ENCODE measurements at places on chromosomes 3 and 15.

- no peak for DNase-seq
- H3K27ac ChIP-seq, result no peak overlapping the region
- H3K4me1 ChIP-seq, result no peaks in the 10 kb centered on the region
- no peaks in the 10 kb centered on the region for H3K27me3 ChIP-seq
Observed at GRCh38 chr3:132637590-132637989, 22.0 kb downstream of the ACAD11 start.

DNA sequence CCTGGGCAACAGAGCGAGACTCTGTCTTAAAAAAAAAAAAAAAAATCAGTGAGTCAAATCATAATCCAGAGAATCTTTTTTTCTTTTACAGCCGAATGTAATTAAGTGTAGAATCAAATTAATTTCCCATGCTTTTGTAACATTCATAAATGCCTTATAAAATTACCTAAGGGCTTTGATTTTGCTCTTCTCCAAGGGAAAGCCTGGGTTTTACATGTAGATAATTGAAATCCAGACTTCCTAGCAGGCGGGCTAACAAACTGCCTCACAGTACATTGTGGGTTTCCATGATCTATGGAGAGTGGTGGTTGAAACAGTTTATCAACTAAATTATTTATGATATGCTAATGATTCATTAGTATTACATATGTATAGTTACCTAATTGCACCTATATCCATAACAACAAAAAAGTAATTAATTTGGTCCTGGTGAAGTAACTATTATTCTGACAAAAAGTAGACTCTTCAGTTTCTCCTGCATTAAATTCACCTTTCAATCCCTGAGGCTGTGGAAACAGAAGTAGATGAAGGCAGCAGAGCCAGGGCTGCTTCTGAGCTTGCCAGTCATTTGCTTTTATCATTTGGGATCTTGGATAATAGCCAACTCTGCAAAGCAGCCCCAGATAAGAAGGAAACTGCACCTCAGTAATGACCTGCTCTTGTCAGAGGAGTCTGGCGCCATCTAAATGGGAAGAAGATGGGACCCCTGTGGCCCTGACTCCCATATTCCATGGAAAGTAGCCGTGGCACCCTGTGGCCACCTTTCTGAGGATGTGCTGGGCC is 9.5 kb downstream of the CCR9 start:
- no peak for DNase-seq
- H3K27ac ChIP-seq, result no peak overlapping the region
- peaks cover 6% of the 10 kb centered on the region for H3K36me3 ChIP-seq
- peaks cover 27% of the 10 kb centered on the region for H3K4me1 ChIP-seq
- H3K4me3 ChIP-seq, result no peak overlapping the region

GRCh38 chr3:166663194-166663593 is 716.9 kb downstream of the ZBBX start:
- no peaks in the 10 kb centered on the region for H3K27me3 ChIP-seq
- H3K4me3 ChIP-seq, result no peak overlapping the region
- no peaks in the 10 kb centered on the region for H3K4me1 ChIP-seq
- DNase-seq, result no peak
- H3K27ac ChIP-seq, result no peak overlapping the region
- no peaks in the 10 kb centered on the region for H3K36me3 ChIP-seq

- H3K4me3 ChIP-seq, result no peak overlapping the region
- H3K27ac ChIP-seq, result no peak overlapping the region
- no peak for DNase-seq
- no peaks in the 10 kb centered on the region for H3K27me3 ChIP-seq
- peaks cover 20% of the 10 kb centered on the region for H3K4me1 ChIP-seq
Observed at GRCh38 chr15:85335193-85335942, 45.0 kb upstream of the AKAP13 start.

- DNase-seq, result peak; percentile 39
- H3K36me3 ChIP-seq, result peaks cover 63% of the 10 kb centered on the region
- no peaks in the 10 kb centered on the region for H3K27me3 ChIP-seq
- H3K4me1 ChIP-seq, result peaks cover 26% of the 10 kb centered on the region
- no peak overlapping the region for H3K4me3 ChIP-seq
Observed at GRCh38 chr3:11300970-11301369, 28.8 kb downstream of the ATG7 start.

GRCh38 chr3:117450026-117450425 is 740.4 kb downstream of the TUSC7 start:
- no peak overlapping the region for H3K4me3 ChIP-seq
- DNase-seq, result no peak
- H3K4me1 ChIP-seq, result no peaks in the 10 kb centered on the region

- no peak overlapping the region for H3K4me3 ChIP-seq
- no peaks in the 10 kb centered on the region for H3K4me1 ChIP-seq
- H3K27me3 ChIP-seq, result peaks cover 3% of the 10 kb centered on the region
Observed at GRCh38 chr3:3264796-3265195, 85.3 kb upstream of the CRBN start.

DNA sequence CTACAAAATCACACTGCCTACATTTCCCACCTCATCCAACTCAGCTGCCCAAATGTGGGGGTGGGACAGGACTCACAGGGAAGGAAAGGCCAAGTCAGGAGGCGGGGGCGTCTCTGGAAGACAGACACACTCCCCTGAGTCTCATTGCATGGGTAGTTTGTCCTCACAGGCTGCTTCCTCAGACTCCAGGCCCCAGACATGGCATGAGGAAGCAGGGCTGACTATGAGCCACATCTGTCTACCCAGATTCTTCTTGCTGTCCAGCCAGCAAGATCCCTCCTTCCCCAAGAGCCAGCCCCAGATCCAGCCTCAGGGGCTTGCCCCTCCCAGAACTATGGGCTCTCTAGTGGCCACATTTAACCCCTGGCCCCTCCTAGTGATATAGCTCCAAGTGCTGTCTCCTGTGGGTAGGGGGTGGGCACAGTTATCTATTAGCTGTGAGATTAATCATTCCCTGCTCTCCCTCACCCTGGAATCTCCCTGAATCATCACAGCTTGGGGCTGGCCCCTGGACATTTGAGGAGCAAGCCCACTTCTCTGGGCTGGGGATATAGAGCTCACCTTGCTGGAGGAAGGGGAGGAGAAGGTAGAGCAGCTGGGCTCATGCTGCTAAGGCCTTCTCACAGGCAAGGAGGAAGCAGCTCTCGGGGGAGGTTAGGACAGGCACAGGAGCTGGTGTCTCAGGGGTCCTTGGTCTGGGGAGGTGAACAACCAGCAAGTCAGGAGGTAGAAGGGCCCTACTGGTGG is 2.1 kb upstream of the CCDC33 start:
- no peaks in the 10 kb centered on the region for H3K36me3 ChIP-seq
- H3K4me1 ChIP-seq, result no peaks in the 10 kb centered on the region
- H3K4me3 ChIP-seq, result no peak overlapping the region
- no peak overlapping the region for H3K27ac ChIP-seq
- DNase-seq, result no peak

DNA sequence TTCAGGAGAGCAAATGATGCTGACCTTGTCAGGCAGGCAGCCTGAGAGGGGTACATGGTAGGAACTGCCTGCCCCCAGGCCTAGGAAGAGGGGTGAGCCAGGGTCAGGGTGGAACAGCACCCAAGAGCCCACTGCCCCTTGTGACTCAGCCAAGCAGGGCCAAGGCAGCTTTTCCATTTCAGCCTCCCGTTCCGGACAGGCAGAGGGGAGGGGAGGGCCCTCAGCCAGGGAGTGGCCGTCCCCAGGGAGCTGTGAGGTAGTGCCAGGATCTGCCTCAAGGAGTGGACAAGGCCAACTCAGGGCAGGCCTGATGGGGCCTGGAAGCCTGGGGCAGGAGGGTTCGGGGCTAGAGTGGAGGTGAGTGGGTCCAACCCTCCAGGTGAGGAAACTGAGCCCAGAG is 5.1 kb upstream of the ANKRD63 start:
- peaks cover 4% of the 10 kb centered on the region for H3K36me3 ChIP-seq
- H3K4me3 ChIP-seq, result no peak overlapping the region
- H3K4me1 ChIP-seq, result peaks cover under 1% of the 10 kb centered on the region
- DNase-seq, result no peak
- H3K27me3 ChIP-seq, result peaks cover 13% of the 10 kb centered on the region

- H3K27ac ChIP-seq, result no peak overlapping the region
- no peaks in the 10 kb centered on the region for H3K27me3 ChIP-seq
- peaks cover 2% of the 10 kb centered on the region for H3K36me3 ChIP-seq
- H3K4me3 ChIP-seq, result no peak overlapping the region
- DNase-seq, result no peak
Observed at GRCh38 chr3:8822141-8822540, 52.7 kb upstream of the OXTR start.

DNA sequence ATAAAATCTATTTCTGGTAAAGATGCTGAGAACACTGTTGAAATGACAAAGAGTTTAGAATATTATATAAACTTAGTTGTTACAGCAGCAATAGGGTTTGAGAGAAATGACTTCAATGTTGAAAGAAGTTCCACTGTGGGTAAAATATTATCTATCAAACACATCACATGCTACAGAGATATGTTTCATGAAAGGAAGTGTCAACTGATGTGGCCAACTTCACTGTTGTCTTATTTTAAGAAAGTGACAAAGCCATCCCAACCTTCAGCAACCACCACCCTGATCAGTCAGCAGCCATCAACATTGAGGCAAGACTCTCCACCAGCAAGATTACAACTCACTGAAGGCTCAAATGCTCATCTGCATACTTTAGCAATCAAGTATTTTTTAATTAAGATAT is 20.2 kb downstream of the TMEM39A start:
- H3K4me3 ChIP-seq, result no peak overlapping the region
- DNase-seq, result no peak
- H3K36me3 ChIP-seq, result peaks cover 63% of the 10 kb centered on the region
- H3K27ac ChIP-seq, result no peak overlapping the region
- no peaks in the 10 kb centered on the region for H3K27me3 ChIP-seq

DNA sequence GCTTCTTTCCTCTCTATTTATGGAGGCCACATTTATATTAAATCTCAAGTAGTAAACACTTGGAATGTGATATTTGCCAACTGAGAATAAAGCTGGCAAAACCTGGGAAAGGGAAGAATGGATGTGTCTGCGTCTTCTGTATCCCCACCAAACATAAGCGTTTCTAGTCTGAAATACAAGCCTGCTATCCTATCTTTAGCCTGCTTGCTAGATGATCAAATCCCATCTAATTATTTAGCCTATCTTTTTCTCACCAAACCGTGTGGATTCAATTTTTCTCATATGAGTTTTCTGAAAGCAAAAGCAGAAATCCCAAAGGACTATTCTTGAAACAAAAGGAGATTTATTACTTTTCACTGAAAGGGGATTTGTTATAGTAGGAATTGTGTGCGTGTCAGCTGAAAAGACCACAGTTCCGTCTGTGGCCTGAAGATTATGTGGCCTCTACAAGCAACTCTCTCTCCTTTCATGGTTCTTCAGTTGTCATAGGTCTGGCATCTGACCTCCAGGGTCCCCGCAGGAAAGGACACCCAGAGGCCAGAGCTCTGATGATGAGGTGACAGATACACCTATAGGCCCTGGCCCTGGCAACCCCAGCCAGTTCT is 266.0 kb upstream of the MCTP2 start:
- H3K27me3 ChIP-seq, result no peaks in the 10 kb centered on the region
- no peaks in the 10 kb centered on the region for H3K36me3 ChIP-seq
- no peak overlapping the region for H3K4me3 ChIP-seq

DNA sequence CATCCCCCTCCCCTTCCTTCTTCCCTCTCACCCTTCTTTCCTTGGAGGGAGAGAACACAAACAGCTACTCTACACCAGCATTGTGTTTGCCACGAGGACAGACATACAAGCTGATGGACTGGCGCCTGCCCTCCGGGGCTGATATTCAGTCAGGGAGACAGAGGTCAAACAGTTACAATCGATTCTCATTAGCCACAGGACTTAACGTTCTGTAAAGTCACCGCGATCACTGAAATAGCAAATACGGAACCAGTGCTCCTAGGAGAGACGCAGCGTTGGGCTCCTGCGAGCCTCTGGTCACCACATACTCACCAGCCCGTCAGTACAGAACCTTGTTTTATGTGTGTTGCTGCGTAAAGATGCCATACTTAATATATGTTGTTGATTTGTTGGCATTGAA is 108.8 kb downstream of the LRRK1 start:
- H3K4me3 ChIP-seq, result no peak overlapping the region
- DNase-seq, result no peak
- no peaks in the 10 kb centered on the region for H3K4me1 ChIP-seq
- no peaks in the 10 kb centered on the region for H3K36me3 ChIP-seq

DNA sequence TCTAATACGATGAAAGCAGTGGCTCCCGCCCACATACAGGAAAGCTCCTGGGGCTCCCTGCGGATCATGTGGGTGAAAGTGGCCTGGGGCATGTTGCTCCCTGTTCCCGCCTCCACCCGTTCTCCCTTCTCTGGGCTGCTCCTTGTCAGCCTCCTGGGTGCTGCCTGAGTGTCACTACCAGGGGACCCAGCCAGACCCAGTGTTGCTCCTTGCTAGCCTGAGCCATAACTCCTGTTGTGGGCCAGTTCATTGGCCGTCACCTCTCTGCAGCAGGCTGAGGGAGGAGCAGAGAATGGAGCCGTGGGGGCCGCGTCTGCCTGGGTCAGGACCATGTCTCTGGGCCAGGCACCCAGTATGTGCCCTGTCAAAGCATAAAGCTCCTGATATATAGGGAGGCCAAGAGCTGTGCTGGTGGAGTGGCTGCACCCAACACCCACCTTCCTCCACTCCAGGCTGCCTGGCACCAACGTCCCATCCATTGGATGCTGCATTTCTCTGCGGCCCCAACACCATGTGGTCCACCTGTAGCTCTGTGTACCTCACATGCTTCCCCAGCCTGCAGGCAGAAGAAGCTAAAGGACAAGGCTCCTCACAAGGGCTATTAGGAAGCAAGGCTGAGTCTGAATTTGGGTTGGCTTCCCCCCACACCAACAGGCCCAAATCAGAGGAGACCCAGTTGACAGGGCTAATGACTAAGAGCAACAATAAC is 40.5 kb downstream of the KLF13 start:
- peak overlapping the region; percentile 54 for H3K4me3 ChIP-seq
- H3K36me3 ChIP-seq, result peaks cover 59% of the 10 kb centered on the region
- H3K27ac ChIP-seq, result peak overlapping the region; percentile 94
- H3K27me3 ChIP-seq, result no peaks in the 10 kb centered on the region

- H3K27me3 ChIP-seq, result peaks cover 11% of the 10 kb centered on the region
- H3K4me3 ChIP-seq, result peak overlapping the region; percentile 75
- H3K36me3 ChIP-seq, result no peaks in the 10 kb centered on the region
- H3K4me1 ChIP-seq, result peaks cover 26% of the 10 kb centered on the region
Observed at GRCh38 chr3:129628169-129628522, 21.7 kb upstream of the PLXND1 start.

- DNase-seq, result no peak
- H3K27ac ChIP-seq, result no peak overlapping the region
- peaks cover 47% of the 10 kb centered on the region for H3K4me1 ChIP-seq
- peaks cover 2% of the 10 kb centered on the region for H3K36me3 ChIP-seq
- no peaks in the 10 kb centered on the region for H3K27me3 ChIP-seq
Observed at GRCh38 chr3:56825567-56826438, 24.1 kb upstream of the ARHGEF3 start.

- H3K4me3 ChIP-seq, result peak overlapping the region; percentile 36
- peaks cover 69% of the 10 kb centered on the region for H3K36me3 ChIP-seq
- no peak for DNase-seq
- no peaks in the 10 kb centered on the region for H3K27me3 ChIP-seq
- peak overlapping the region; percentile 56 for H3K27ac ChIP-seq
- peaks cover 59% of the 10 kb centered on the region for H3K4me1 ChIP-seq
Observed at GRCh38 chr3:160445854-160446253, 3.7 kb downstream of the TRIM59 start.

GRCh38 chr3:10493202-10493589 is 12.2 kb downstream of the ATP2B2 start:
- no peak overlapping the region for H3K4me3 ChIP-seq
- no peak overlapping the region for H3K27ac ChIP-seq
- H3K27me3 ChIP-seq, result peaks cover 3% of the 10 kb centered on the region
- H3K36me3 ChIP-seq, result no peaks in the 10 kb centered on the region

GRCh38 chr15:71055461-71055860 is 59.8 kb upstream of the THSD4 start:
- H3K27me3 ChIP-seq, result peaks cover 7% of the 10 kb centered on the region
- DNase-seq, result no peak
- no peak overlapping the region for H3K4me3 ChIP-seq
- H3K4me1 ChIP-seq, result no peaks in the 10 kb centered on the region
- no peaks in the 10 kb centered on the region for H3K36me3 ChIP-seq
- H3K27ac ChIP-seq, result no peak overlapping the region

- H3K36me3 ChIP-seq, result no peaks in the 10 kb centered on the region
- no peaks in the 10 kb centered on the region for H3K4me1 ChIP-seq
- no peak overlapping the region for H3K4me3 ChIP-seq
Observed at GRCh38 chr15:70199540-70200410, 102.1 kb upstream of the TLE3 start.
